SHP77 treated with DMSO at 0.1 percent for 48 hours (cell line): ENCODE measurements at places on chromosomes 2 and 18.

GRCh38 chr2:84840306-84840705 is 40.6 kb downstream of the TRABD2A start:
- DNase-seq = no peak

- DNase-seq = no peak
These were observed 105.9 kb downstream of the SOX11 start for GRCh38 chr2:5798084-5798483.

GRCh38 chr2:152525277-152525838 is 190.4 kb downstream of the FMNL2 start:
- no peak for DNase-seq

DNA sequence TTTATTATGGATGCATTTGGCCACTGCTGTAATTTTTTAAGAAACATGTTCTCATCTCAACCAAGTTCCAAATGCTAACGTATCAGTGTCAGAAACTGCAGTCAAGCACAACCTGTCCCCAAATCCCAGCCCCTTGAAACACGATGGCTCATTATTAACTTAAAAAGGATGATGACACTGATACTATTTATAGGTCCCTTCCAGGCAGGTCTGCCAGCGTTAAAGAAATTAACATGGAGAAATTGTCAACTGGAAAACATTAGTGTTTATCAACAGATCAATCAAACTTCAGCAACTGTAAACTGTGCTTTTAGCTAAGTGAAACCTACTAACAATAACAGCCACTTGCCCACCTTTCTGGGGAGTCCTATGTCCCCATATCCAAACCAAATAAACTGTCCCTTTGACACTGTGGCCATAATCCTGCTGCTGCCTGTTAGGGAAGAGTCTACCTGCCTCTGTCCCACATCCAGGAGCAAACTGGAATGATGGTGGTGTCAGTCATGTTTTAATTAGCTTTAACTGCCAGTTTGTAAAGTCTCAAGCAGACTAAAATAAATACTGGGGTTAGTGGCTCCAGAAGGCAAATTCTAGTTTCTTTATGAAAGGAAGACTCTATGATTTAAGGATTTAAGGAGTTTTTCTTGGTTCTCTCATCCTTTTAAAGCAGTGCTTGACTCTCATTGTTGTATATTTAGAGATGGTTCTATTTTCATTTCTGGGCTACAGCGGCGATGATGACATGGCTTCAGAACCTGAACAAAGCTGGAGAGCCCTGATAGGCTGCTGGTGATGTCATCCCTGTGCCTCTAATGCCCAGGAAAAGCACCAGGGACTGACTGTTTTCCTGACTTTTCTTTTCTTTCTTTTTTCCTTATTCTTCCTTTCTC is 583.6 kb upstream of the PIK3C3 start:
- peak; percentile 84 for DNase-seq

GRCh38 chr2:67840460-67841068 is 222.2 kb downstream of the C1D start:
- DNase-seq = peak; percentile 87

DNA sequence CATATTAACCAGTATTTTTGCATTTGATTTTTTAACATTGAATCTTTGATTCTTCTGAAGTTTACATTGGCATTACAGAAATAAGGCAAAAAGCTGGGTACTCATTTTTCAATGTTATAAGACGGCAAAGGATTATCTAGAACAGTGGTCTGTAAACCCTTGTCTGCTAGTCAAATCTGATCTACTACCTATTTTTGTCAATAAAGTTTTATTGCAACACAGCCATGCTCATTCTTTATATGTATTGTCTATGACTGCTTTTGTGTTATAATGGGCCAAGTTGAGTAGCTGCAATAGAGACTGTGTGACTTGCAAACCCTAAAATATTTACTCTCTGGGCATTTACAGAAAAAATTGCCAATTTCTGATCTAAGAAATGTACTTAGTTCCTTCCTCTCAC is 181.0 kb downstream of the PDE11A start:
- DNase-seq = no peak

- DNase-seq = no peak
These were observed 21.9 kb downstream of the SLC25A52 start for GRCh38 chr18:31738460-31739407.

DNA sequence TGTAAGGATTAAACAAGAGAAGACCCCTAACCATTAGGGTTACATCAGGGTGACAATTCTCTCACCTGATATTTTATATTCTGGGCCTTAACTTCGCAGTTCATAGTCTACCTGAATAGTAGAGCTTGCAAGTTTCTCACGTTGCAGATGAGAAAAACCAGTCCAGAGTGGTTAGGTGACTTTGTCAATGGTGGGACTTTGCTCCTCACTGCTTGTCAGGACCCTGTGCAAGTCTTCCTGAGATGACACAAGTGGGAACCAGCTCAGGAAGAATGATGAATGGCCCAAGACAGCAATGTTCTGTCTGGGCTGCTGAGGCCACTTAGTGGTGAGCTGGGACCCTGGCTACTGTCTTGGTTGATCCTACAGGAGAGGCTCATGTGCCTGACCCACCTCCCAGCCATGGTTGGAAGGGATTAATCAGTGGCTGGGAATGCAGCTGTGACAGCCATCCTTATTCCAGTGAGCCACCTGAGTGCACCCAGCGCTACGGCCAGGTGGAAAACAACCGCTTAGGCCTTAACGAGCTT is 16.9 kb downstream of the LGALSL start:
- no peak for DNase-seq

- no peak for DNase-seq
These were observed 796 bp downstream of the SPIRE1 start for GRCh38 chr18:12656938-12657683.

DNA sequence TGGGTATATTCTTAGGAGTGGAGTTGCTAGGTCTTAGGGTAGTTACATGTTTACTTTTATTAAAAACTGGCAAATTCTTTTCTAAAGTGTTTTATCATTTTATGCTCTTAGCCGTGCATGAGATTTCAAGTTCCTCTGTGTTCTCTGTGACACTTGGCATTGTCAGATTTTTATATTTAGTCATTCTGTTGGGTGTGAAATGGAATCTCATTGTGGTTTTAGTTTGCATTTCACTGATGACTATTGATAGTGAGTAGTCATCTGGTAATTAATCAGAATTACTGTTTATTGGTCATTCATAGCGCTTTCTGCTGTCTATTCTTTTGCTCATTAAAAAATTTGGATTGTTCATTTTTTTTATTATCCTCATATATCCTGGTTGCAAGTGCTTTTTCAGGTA is 34.1 kb downstream of the RAB3GAP1 start:
- DNase-seq = no peak

GRCh38 chr2:134216152-134216829 is 37.6 kb upstream of the MGAT5 start:
- no peak for DNase-seq

DNA sequence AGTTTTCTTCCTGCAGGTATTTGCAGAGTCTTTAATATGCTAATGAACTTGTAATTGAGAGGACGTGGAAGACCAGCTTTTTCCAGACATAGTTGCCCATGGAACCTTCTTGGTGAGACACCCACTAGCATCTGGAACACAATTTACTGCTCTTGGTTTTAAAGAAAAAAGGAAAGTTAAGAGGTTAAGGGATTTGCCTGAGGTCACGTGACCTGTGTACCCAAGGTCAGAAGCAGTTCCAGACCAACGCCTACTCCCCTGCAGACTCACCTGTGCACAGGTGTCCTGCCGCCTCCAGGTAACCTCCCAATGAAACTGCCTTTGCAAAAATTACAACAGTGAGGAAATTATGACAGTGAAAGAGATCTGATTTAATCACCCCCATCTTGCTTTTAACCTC is 172.7 kb downstream of the ANAPC1 start:
- DNase-seq = no peak

DNA sequence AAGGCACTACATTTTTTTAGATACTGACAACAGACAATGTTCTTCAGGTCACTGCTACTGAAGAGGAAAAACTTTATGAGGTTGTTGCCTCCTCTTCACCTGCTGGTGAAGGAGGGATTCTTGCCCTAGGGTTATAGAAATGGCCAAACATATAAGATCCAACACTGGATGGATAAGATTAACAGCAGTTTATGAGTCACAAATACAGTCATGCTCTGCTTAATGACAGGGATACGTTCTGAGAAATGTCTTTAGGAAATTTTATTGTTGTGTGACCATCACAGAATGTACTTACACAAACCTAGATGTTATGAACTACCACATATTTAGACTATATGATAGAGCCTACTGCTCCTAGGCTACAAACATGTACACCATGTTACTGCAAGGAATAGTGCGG is 57.4 kb upstream of the AMMECR1L start:
- no peak for DNase-seq

DNA sequence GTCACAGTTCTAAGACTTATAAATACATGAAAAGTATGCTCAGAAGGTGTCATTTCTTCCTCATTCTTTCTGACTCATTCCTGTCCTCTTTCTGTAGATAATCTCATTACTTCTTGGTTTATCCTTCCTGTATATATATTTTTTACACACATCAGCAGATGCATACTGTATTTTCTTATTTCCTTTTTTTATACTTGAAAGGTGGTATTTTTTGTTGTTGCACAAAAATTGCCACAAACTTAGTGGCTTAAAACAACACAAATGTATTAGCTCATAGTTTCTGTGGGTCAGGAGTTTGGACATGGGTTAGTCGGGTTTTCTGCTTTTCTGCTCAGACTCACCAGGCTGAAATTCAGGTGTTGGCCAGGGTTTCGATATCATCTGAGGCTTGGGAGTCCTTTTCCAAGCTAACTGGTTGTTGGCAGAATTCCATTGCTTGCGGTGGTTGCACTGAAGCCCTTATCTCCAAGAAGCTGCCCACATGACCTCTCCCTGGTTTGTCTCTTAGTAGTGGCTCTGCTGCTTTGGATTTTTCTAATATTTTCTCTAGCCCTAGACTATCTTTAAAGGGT is 162.6 kb downstream of the FMNL2 start:
- DNase-seq = no peak

DNA sequence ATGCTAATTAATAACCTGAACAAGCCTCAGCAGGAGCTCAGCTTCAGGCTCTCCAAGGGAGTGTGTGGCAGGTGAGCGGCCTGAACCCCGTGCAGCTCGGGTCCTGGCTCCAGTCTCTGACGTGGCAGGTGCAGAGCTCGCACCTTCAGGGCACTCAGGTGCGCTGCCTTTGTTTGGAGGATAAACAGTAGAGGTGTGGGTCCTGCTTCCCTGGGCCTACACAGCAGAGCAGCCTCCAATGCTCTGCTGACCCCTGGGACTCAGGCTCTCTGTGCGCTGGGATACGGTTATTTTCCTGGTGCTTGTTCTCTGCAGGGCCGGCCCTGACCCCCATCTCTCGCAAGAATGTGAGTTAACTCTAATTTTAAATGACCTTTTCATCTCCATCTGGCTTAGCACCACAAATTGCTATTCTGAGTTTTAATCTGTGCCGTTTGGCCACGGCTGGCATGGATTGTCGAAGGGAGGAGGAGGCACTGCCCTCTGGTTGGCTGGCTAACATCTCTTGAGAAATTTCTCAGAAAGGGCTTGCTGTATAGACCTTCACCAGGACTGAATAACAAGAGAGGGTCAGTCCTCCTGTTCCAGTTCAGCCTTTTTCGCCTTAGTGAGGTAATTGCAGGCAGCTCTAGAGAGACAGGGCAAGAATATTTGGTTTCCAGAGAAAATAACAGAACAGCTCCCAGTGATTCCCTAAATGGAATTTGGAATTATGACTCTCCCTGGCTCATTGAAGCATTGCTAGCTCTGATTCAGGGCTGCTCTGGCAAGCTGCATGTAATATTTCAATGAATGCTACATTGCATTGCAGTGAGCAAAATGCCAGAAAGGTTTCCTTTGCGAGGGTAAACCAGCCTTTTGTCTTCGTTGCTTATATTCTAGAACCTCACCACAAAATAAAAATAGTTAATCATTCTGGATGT is 161.8 kb downstream of the DCDC2C start:
- DNase-seq = no peak

DNA sequence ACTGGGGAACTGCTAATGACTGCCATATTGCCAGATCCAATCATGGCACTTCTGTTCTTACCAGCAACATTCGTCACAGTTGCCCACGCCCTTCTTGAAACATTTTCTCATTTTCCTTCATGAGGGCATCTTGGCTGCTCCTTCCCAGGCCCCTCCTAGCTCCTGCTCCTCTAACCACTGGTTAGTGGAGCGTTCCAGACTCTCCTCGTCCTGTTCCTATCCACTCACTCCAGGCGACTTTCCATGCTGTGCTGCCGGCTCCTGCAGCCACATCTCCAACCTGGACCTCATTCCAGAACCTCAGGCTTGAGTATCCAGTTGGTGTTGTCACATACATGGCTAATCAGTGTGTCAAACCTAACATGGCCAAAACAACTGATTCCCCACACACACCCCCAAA is 1.3 kb upstream of the ADI1 start:
- no peak for DNase-seq

- DNase-seq = no peak
These were observed 68.4 kb downstream of the POLR1A start for GRCh38 chr2:86037141-86037794.

DNA sequence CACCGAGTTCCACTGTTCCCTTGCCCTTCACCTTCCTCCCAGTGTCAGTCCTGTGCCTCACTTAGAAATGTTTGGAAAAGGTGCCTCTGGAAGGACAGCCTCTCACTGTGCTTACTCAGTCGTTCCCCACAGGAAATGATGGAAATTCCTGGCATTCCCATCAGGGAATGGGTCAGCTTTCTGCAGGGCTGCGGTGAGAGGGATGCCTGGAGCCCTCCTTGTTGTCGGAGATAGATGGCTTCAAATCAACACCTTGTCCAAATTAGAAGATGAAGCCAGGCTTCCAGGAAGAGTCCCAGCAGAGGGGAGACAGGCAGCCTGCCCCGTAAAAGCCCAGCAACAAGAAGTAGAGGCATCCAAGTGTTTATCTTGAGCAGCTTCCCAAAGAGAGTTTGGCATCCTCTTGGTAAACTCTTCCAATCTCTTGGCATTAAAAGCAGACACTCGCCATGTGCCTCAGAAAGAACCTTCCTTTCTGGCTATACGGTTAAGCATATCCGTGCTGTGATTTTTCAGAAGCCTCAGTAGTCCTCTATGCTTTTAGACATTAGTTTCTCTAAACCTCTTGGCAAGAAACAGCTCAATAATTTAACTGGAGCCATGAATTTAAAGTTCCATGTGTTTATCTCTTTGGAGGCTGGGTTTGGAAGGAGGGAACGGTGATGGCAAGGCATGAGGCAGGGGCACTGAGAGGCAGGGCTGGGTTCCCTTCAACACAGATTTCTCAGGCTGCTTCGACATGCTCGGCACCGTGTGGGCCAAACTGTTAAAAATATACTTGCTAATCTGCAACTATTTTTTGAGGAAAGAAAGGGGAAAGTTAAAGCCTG is 25.1 kb downstream of the COLEC12 start:
- no peak for DNase-seq

GRCh38 chr2:215693999-215694580 is 258.2 kb upstream of the FN1 start:
- no peak for DNase-seq

DNA sequence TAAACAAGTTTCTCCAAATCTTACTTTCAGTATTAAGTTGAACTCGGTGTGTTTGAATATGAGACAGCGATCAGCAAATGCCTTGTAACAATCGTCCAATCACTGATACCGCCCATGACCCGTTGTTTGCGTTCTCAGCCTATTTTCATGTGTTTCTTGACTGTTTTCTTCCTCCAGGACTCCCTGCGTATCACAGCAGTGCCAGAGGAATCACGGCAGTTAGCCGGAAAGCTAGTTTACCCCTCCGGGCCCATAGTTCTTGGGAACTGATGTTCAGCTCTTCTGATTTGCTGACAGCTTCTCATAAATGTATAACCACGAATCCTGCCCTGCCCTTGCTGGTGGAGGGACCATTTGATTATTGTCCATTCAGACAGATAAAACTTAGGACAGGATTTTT is 42.2 kb upstream of the TPO start:
- DNase-seq = no peak
